ENCODE measurements at places on chromosomes 3 and 15.

- no peak for DNase-seq
Measured at GRCh38 chr3:8301977-8302735, 199.5 kb upstream of the LMCD1 start.

DNA sequence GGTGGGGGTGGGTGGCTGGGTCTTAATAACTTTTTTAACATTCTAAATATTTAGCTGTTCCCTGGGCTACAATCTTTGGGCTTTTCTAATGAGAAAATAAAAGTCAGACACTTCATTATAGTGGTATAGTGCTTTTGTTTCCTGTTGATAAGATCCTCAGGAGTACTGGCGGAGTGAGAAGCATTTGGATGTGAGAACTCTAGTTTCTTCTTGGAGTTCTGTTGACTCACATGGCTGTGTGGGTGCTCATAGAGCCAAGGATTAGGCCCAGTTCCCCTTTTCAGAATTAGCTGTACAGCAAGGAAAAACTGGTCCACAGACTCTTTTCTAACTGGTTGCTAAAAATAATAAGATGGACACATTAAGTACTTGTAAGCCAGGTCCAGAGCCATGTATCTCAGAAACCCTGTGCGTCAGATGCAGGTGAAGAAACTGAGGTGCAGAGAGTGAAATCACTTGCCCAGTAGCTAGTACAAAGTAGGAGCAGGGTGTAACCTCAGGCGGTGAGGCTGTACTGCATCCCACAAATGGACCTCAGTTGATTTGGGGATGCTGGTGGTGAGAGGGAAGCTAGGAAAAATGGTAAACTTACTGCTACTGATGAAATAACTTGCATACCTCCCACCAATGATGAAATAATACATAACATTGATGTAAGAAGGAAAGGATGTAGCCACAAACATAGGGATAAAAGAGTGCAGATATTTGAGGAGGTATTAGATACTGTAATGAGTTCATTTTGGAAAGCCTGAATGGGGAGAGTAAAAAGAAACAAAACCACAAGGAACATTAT lies 2.3 kb downstream of the ITPR1 start:
- no peak for DNase-seq

GRCh38 chr15:83914906-83915305 lies 261.0 kb downstream of the ADAMTSL3 start:
- DNase-seq, result no peak

DNA sequence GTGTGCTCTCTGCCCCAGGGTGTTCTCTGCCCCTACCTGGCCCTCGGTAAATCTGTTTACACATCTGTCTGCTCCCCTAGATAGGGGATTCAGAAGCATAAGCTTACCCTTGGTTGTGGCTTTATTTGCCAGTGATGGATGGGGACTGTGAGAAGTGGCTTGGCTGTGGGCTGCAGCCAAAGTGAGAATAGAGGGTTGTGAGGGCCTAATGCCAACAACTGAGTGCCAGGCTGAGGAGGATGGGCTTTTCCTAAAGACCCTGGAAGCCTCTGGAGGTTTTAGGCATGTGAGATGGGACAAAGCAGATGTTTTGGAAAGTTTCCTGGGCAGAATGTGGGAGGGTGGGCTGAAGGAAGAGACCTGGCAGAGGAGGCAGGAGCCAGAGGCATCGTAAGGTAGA lies 15.4 kb upstream of the APEH start:
- DNase-seq, result no peak

DNA sequence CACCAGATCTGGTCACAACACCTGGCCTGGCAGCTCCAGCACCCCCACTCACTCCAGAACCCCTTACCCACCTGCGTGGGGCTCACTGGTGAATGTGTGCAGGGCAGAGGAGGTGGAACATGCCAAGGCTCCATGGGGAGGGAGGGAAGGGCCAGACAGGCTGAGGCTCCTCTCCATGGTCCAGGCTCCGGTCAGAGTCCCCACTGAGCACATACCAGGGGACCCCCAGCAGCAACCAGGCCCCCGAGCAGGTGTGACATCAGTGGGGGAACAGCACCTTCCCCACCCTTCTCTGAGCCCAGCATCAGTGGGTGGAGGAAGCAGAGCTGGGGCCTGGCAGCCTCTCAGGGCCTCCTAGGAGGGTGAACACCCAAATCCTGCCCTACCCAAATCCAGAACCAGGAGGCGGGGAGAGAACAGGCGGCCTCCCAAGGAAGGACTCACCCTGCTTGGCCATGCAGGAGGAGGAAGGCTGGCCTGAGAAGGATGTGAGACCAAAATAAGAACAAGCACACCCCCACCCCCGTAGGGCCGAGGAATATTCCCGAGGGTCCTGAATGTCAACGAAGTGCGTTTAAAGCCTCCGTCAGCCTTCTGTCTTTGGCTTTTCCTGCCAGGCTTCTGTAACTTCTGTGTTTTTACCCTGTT lies 1.1 kb upstream of the GP9 start:
- DNase-seq, result no peak

GRCh38 chr3:164235289-164236028 lies 842.8 kb downstream of the SI start:
- DNase-seq, result no peak

- DNase-seq, result no peak
Measured at GRCh38 chr3:155661042-155661441, 83.8 kb downstream of the PLCH1 start.

DNA sequence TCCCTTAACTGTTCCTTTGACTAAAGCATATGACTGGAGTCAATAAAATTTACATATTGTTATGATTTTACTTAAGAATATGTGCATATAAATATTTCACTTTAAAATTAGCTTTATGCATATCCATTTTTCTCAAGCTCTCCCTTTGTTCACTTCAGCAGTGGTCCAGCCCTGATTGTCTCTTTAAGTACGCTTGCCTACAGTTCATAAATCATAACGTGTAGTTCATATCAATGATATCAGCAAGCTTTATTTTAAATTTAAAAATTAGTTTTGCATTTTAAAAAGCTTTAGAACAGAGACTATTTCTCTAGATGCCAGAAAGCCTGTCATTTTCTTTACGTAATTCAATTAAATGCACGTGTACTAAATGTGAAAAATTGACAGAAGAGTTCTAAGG lies 721.9 kb downstream of the OTOL1 start:
- no peak for DNase-seq

GRCh38 chr3:177208223-177208622 lies 10.9 kb upstream of the TBL1XR1 start:
- no peak for DNase-seq

DNA sequence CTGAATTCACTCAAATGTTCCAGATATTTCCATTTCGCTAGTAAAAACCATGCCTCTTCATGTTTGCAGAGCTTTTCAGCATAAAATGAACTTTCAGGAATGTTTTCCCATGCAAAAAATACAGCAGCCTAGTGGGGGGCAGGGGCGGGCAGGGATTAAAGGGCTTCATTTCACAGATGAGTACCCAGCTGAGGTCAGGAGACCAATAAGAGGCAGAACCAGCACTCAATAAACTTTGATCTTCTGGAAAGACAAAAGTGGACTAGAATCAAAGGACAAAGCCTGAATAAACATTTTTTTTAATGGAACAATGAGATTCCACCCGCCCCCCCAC lies 8.0 kb downstream of the KLHL25 start:
- DNase-seq, result no peak

DNA sequence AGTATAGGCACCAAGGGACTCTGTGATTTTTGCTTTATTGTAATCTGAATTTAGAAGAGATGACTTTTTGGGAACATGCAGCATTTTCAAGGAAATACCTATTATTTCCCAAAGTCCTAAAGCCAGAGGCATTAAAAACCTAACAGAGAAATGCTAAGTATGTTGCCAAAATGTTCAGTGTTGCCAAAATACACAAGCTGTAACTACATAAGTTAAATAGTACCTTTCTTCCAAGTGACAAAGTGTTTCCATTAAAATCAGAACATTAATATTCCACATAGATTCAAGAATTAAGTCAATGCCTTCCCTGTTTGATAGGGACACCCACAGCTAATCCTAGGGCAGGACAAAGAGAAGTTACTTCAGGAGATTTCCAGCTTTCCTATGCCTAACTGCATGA lies 42.0 kb downstream of the MKRN2 start:
- DNase-seq, result no peak

- no peak for DNase-seq
Measured at GRCh38 chr3:147395899-147396711, 10.2 kb downstream of the ZIC4 start.

GRCh38 chr15:99738021-99738847 lies 5.0 kb upstream of the LYSMD4 start:
- DNase-seq, result no peak

- no peak for DNase-seq
Measured at GRCh38 chr3:7447197-7447769, 586.4 kb downstream of the GRM7 start.

DNA sequence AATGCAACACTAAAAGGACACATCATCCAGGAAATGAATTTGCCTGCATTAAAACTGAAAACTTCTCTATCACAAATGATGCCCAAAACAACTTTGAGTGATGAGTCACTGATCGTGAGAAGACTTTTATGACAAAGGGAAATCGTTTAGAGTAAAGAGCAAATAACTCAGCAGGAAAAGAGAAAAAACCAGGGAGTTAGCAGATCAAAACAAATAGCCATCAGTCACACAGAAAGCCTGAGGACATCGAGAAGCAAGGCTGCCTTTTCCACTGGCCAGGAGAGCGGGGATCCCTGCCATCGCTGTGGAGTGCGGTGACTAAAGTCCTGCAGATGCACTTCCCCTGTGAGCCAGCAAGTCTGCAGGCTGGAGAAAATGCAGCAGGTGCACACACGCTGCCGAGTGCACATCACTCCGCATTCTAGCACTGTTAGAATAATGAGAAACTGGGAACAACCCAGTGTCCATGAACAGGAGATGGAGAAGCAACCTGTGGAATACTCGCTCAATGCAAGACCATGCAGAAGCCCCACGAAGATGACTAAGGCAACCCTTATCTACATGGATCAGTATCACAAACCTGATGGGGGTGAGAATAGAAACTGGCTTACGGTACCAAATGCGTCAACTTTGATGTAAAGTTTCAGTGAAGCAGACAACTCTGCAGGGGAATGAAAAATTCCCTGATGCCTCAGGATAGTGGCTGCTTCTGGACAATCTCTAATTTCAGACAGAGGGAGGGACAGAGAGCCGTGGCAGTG lies 86.4 kb downstream of the NSMCE3 start:
- no peak for DNase-seq

- no peak for DNase-seq
Measured at GRCh38 chr3:11568503-11569155, 75.1 kb downstream of the VGLL4 start.

- no peak for DNase-seq
Measured at GRCh38 chr3:120424506-120424905, 26.3 kb downstream of the FSTL1 start.

GRCh38 chr3:12194209-12194608 lies 35.5 kb upstream of the TIMP4 start:
- DNase-seq, result no peak

DNA sequence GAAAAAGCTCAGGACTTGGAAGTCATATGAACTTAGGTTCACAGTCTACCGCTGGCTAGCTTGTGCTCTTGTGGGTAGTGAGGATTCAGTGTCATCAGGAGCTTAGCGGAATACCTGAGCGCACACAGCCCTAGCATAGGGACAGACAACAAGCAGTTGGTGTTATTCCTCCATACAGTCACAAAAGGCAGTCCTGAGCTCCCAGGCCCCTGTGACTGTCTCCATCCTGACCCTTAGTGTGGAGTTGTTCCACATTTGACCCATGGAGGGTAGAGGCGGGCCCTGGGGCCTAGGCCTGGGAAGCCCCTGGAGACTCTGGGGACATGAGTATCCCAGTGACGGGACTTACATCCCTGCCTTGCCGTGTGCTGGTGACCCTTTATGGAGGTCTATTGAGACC lies 131.5 kb upstream of the PLXNA1 start:
- no peak for DNase-seq

- DNase-seq, result no peak
Measured at GRCh38 chr3:84885199-84885882, 73.4 kb upstream of the CADM2 start.

DNA sequence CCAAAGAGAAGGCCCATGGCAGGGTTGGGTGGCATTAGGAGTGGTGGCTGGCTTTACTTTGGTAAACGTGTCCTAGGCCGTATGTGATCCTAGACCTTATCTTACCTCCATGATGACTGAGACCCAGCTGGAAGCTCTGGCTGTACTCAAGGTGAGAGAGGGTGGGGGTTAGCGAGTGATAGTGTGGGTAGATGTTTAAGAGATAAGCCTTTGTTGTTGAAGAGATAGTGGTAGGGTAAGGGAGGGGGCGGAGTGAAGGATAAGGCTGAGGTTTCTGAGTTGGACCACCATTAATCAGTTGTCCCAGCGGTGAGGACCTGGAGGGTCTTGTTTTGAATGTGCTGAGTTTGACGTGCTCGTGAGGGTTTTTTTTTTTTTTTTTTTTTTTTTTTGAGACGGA lies 61.5 kb upstream of the ULK4 start:
- DNase-seq, result no peak

GRCh38 chr3:4765212-4765611 lies 214.0 kb upstream of the BHLHE40 start:
- DNase-seq, result no peak

DNA sequence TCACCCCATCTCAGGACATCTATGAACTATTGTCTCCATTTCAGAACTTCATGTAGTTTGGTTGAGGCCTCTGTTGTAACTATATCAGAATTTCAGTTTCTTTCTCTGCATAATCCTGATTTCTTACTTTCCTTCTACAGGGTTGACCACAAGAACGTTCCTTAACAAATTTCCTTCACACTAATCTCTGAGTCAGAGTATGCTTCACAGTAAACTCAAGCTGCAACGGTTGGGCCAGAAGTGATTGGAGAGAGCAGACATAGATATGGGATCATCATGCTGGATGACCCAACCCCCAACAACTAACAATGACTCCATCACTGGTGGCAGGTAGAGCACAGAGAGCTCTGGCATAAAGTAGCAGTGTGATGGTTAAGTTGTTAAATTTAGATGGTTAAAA lies 128.8 kb upstream of the OSTN start:
- DNase-seq, result no peak

GRCh38 chr3:24088782-24089181 lies 143.7 kb downstream of the NR1D2 start:
- no peak for DNase-seq

DNA sequence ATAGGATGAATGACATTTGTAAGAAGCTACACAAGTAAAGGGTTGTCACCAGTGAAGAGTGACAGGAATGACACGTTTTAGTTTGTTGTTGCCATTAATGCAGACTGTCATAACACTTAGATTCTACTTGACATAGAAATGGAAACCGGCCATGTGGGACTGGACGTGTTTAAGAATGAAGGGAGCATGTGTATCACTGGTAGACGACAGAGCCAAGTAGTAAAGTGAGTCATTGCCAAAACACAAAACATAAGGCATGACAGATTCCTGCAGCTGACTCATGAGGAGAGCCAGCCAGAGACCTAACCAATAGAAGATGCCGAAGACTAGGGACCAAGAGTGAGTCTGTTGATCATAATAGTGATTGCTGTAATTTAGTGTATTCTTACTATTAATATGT lies 106.2 kb upstream of the PLAAT1 start:
- DNase-seq, result no peak

- DNase-seq, result no peak
Measured at GRCh38 chr3:126488886-126489569, 13.3 kb upstream of the ZXDC start.

DNA sequence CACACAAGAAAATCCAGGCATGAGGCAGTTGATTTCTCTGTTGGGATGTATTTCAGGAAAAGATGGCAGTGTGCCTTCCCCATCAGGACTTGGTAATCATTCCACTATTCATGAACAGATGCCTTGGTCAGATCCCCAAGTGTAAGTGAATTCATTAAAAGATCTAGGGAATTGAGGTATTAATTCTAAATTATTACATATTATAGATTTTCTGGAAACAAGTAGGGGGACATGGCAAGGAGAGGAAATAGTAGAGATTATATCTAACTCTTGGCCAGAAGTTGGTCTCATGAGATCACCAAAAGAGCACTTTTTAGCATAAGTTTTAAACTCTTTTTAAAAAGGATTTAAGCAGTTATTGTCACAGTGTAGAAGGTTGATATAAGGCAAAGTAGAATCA lies 74.4 kb upstream of the MDFIC2 start:
- no peak for DNase-seq
